ENCODE measurements at places on chromosomes 11 and 22. TPM values are rescaled to one million over a fixed set of nuclear protein-coding genes. Genes with fewer than 3 reads are reported as not detected.

GRCh38 chr11:8959546-8960166, 4.6 kb downstream of the TMEM9B start:
- H3K4me1 ChIP-seq = peaks cover 36% of the 10 kb centered on the region
- H3K27me3 ChIP-seq = no peaks in the 10 kb centered on the region
- no peak overlapping the region for H3K27ac ChIP-seq
- H3K36me3 ChIP-seq = peaks cover 18% of the 10 kb centered on the region

Gene KRTAP5-10
- total RNA-seq = not detected

- H3K27me3 ChIP-seq = peaks cover 16% of the 10 kb centered on the region
- no peak overlapping the region for H3K4me3 ChIP-seq
- DNase-seq = no peak
- H3K4me1 ChIP-seq = no peaks in the 10 kb centered on the region
- H3K36me3 ChIP-seq = no peaks in the 10 kb centered on the region
Observed at GRCh38 chr11:35517481-35517880, 7.9 kb downstream of the PAMR1 start.

GRCh38 chr11:17298302-17298701, 21.8 kb downstream of the NUCB2 start:
- no peak overlapping the region for H3K27ac ChIP-seq
- H3K4me1 ChIP-seq = peaks cover 36% of the 10 kb centered on the region
- peak; percentile 84 for DNase-seq

GRCh38 chr11:59562292-59562691, 51.0 kb downstream of the OR4D9 start:
- peaks cover 4% of the 10 kb centered on the region for H3K36me3 ChIP-seq
- H3K27me3 ChIP-seq = peaks cover 4% of the 10 kb centered on the region
- H3K4me3 ChIP-seq = no peak overlapping the region
- no peak for DNase-seq
- H3K27ac ChIP-seq = peak overlapping the region; percentile 5
- peaks cover 32% of the 10 kb centered on the region for H3K4me1 ChIP-seq

GRCh38 chr11:41861838-41862237, 402.4 kb upstream of the LRRC4C start:
- H3K36me3 ChIP-seq = no peaks in the 10 kb centered on the region
- H3K27me3 ChIP-seq = no peaks in the 10 kb centered on the region
- H3K4me1 ChIP-seq = no peaks in the 10 kb centered on the region
- DNase-seq = no peak

GRCh38 chr22:46180370-46181137, 30.2 kb downstream of the PPARA start:
- H3K4me3 ChIP-seq = no peak overlapping the region
- H3K36me3 ChIP-seq = peaks cover 56% of the 10 kb centered on the region
- H3K27me3 ChIP-seq = no peaks in the 10 kb centered on the region
- no peak overlapping the region for H3K27ac ChIP-seq

GRCh38 chr11:16926883-16927626, 87.2 kb downstream of the PLEKHA7 start:
- no peak overlapping the region for H3K27ac ChIP-seq
- no peak for DNase-seq
- H3K36me3 ChIP-seq = no peaks in the 10 kb centered on the region
- H3K4me1 ChIP-seq = peaks cover 18% of the 10 kb centered on the region

DNA sequence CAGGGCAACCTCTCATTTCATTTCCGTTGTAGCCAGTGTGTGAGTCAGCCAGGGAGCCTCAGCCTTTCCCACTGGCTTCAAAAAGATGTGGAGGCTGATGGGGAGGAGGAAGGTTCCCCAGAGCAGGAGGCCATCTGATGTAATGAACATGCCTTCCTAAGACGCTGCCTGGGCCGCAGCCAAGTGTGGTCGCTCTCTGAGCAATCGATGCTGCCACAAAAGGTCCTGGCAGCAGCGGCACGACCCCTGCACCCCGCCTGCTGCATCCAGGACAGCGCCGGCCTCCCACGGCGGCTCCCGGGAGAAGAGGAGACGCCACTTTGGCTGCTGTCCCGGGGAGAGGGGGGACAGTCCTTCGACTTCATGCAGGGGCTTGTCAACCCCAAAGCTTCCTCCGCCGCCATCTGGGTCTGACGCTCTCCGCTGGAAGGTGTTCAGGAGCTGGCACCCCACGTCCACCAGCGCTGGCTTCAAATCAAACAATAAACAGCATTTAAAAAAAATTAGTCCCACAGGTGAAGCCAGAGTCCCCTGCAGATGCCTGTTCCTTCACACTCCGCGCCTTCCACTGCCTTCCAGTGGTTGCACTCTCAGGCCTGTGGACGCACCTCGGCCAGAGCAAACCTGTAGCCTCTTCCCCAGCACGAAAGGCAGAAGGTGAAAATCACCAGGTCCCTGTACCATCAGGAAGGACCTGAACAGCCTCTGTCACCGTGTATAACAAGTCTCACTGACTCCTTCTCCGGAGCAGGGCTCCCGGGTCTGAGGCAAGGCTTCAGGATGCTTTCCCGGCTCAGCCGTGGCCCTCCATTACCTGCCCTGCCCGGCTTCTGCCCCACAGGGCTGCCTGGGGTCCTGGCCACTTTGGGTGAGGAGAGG, 930.7 kb downstream of the BRD1 start:
- no peaks in the 10 kb centered on the region for H3K36me3 ChIP-seq
- peak; percentile 3 for DNase-seq
- no peaks in the 10 kb centered on the region for H3K4me1 ChIP-seq
- H3K27me3 ChIP-seq = peaks cover 13% of the 10 kb centered on the region
- H3K27ac ChIP-seq = no peak overlapping the region
- no peak overlapping the region for H3K4me3 ChIP-seq

Gene DGAT2
- total RNA-seq = 3.1 TPM

- no peaks in the 10 kb centered on the region for H3K36me3 ChIP-seq
- H3K4me1 ChIP-seq = peaks cover 13% of the 10 kb centered on the region
- H3K4me3 ChIP-seq = no peak overlapping the region
- H3K27ac ChIP-seq = no peak overlapping the region
- H3K27me3 ChIP-seq = peaks cover 13% of the 10 kb centered on the region
Observed at GRCh38 chr11:70590356-70590991, 192.1 kb downstream of the CTTN start.

DNA sequence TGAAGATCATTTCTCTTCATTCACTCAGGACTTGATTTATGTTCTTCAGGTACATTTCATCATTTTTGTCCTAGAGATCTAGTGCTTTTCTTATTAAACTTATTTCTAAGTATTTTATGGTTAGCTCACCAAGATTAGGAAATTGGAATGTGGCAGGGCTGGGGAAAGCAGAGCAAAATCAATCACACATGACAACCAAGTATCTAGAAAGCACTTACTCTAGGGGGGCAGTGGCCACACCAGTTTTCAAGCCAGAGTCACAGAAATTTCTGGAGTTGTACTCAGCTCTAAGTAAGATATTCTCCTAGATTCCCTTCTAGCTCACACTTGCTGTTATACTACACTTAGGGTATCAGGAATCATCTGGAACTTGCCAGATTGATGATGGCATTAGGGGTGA, 33.3 kb upstream of the MYEOV start:
- DNase-seq = no peak
- H3K27me3 ChIP-seq = peaks cover 3% of the 10 kb centered on the region
- H3K27ac ChIP-seq = no peak overlapping the region

DNA sequence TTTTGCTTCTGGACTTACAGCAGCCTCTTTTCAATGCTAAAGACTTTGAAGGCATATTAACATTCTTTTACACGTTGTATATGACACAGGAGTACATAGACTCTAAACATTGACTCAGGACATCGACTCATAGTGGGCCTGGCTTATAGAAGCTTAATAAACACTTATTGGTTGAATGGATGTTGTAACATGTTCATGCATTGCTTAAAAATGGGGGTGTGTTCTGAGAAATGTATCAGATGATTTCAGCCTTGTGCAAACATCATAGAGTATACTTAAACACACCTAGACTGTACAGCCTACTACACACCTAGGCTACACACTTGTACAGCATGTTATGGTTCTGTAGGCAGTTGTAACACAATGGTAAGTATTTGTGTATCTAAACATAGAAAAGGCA, 17.9 kb downstream of the TTC17 start:
- H3K27me3 ChIP-seq = no peaks in the 10 kb centered on the region
- no peak for DNase-seq
- H3K4me1 ChIP-seq = peaks cover 17% of the 10 kb centered on the region
- H3K36me3 ChIP-seq = peaks cover 12% of the 10 kb centered on the region
- H3K4me3 ChIP-seq = no peak overlapping the region
- H3K27ac ChIP-seq = peak overlapping the region; percentile 24

- no peak overlapping the region for H3K27ac ChIP-seq
- H3K27me3 ChIP-seq = peaks cover 3% of the 10 kb centered on the region
- H3K4me1 ChIP-seq = peaks cover 2% of the 10 kb centered on the region
Observed at GRCh38 chr22:20418211-20418788, 19.3 kb downstream of the SCARF2 start.

DNA sequence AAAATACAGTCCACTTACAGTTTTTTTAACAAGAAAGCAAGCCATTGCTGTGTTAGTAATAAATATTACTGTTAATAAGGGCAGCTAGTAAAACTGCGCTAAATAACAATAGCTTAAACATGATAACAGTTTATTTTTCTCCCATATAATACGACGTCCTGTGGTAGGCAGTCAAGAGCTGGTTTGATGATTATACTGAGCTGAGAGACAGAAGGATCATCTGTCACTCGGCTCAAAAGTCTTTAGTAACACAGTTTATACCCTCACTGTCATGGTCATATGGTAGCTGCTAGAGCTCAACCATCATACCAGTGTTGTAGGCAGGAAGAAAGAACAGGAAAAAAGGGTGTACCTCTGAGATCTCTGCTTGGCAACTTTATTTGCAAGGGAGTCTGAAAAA, 29.1 kb upstream of the ANGPTL5 start:
- no peak overlapping the region for H3K4me3 ChIP-seq
- H3K4me1 ChIP-seq = no peaks in the 10 kb centered on the region
- H3K27me3 ChIP-seq = no peaks in the 10 kb centered on the region
- no peak overlapping the region for H3K27ac ChIP-seq
- DNase-seq = no peak

- peaks cover 3% of the 10 kb centered on the region for H3K27me3 ChIP-seq
- no peak overlapping the region for H3K4me3 ChIP-seq
- no peaks in the 10 kb centered on the region for H3K36me3 ChIP-seq
- H3K27ac ChIP-seq = no peak overlapping the region
- H3K4me1 ChIP-seq = no peaks in the 10 kb centered on the region
- DNase-seq = no peak
Observed at GRCh38 chr11:70088735-70089250, 10.7 kb downstream of the ANO1 start.

DNA sequence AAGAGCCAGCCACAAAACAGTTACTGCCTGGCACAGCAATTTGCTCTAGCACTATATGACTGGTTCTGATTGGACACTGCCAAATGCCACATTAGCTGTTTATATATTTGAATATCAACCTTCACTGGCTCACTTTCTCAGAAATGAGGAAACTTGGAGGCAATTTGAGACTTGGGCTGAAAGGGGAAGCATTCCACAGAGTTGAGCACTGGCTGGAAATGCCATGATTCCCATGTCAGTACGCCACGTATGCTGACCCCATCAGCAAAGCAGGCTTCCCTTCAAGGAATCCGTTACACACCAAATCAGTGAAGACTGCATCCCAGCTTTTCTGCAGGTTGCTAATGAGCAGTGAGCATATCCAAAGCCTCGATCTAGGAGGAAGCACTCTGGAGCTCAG, 34.7 kb downstream of the GALNT18 start:
- no peak for DNase-seq
- no peak overlapping the region for H3K4me3 ChIP-seq
- no peaks in the 10 kb centered on the region for H3K27me3 ChIP-seq
- H3K36me3 ChIP-seq = no peaks in the 10 kb centered on the region

GRCh38 chr22:26642465-26643417, 14.6 kb upstream of the MIAT start:
- peak; percentile 94 for DNase-seq
- no peaks in the 10 kb centered on the region for H3K36me3 ChIP-seq
- H3K27ac ChIP-seq = peak overlapping the region; percentile 97
- H3K4me3 ChIP-seq = peak overlapping the region; percentile 67
- no peaks in the 10 kb centered on the region for H3K27me3 ChIP-seq
- peaks cover 77% of the 10 kb centered on the region for H3K4me1 ChIP-seq

Gene CRKL
- 65.1 TPM for total RNA-seq

GRCh38 chr22:25942115-25942855, 200.3 kb downstream of the MYO18B start:
- no peak overlapping the region for H3K4me3 ChIP-seq
- peaks cover 5% of the 10 kb centered on the region for H3K27me3 ChIP-seq
- no peaks in the 10 kb centered on the region for H3K4me1 ChIP-seq
- no peak overlapping the region for H3K27ac ChIP-seq
- H3K36me3 ChIP-seq = no peaks in the 10 kb centered on the region

GRCh38 chr11:16001899-16002426, 354.4 kb downstream of the SOX6 start:
- no peaks in the 10 kb centered on the region for H3K27me3 ChIP-seq
- no peak overlapping the region for H3K4me3 ChIP-seq
- no peak for DNase-seq

Gene TUB
- 0.36 TPM for total RNA-seq

- peak overlapping the region; percentile 69 for H3K4me3 ChIP-seq
- H3K27me3 ChIP-seq = no peaks in the 10 kb centered on the region
- H3K27ac ChIP-seq = peak overlapping the region; percentile 71
- peak; percentile 71 for DNase-seq
- H3K36me3 ChIP-seq = no peaks in the 10 kb centered on the region
- H3K4me1 ChIP-seq = peaks cover 44% of the 10 kb centered on the region
Observed at GRCh38 chr22:49934160-49934890, 15.9 kb downstream of the CRELD2 start.

Gene KDM4E
- not detected for total RNA-seq

Gene ALDH3B1
- total RNA-seq = not detected

Measured in activated CD4-positive, alpha-beta memory T cell treated with anti-CD3 and anti-CD28 coated beads for 36 hours (primary cell).